Stimulated activated CD8-positive, alpha-beta memory T cell treated with anti-CD3 and anti-CD28 coated beads, Interleukin-15, amount 100 ng/mL, for 4 hours (primary cell): ENCODE measurements at places on chromosomes 16 and 17.

DNA sequence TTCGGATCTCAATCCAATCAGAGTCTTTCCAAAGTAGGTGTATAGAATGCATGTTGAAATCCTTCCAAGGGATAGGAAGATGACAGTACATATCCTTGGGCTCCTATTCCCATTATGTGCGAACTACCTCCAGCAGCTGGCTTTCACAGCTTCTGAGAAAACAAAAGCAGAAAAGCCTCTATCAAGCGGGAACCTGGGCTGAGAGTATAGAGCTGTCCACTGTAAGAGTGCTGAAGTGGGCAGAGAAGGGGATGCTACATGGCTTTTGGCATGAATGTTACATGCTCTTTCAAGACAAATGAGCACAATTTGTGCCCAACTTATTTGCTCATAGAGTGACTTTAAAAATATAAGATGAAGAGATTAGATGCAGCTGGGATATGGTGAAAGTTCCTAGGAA is 993.5 kb downstream of the CDH8 start:
- DNase-seq, result no peak

- no peak for DNase-seq
Observed at GRCh38 chr17:74916136-74916850, 6.8 kb downstream of the USH1G start.

DNA sequence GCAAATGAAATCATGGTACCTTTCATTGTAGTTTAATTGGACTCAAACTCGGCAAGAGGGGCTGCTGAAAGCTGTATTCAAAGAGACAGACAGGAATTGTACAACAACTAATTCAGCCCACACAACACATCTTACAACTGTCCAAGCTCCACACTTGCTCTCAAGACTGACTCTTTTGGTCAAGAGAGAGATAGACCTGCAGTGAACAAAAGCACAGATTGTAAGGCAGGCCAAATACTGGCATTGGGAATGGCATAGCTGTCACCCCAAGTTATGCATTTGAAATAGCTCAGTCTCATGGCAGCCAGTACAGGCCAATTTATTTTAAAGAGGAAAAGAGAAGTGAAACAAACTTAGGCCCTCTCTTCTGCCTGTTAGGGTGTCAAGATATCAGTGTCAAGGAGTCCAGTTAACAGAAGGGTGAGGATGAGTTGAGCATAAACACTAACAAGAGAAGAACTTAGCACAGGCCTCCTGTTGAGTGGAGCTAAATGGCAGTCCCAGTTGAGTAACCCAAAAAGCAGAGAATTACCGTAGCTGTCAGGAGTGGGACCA is 215.7 kb downstream of the IRX3 start:
- DNase-seq, result no peak

DNA sequence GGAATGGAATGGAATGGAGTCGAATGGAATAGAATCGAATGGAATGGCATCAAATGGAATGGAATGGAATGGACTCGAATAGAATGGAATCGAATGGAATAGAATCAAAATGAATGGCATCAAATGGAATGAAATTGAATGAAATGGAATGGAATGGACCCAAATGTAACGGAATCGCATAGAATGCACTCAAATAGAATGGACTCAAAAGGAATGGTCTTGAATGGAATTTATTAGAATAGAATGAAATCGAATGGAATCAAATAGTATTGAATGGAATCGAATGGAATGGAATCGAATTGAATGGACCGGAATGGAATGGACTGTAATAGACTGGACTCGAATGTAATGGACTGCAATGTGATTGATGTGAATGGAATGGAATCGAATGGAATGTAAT is 501.4 kb upstream of the WSB1 start:
- DNase-seq, result no peak

DNA sequence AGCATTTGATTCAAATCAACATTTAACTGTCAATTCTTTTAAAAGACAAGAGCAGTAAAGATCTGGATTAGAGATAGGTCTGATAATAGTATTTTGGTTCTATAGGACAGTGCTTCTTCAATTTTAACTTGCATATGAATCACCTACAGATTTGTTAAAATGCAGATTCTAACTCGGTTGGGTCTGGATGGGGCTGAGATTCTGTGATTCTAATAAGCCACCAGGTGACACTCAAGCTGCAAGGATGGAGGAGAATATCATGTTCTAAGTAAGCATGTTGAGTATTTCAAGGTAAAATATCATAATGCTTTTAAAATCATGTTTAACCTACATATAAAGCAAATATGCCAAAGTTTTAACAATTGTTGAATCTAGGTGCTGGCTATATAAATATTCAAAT is 15.8 kb downstream of the TSPOAP1 start:
- DNase-seq, result no peak

DNA sequence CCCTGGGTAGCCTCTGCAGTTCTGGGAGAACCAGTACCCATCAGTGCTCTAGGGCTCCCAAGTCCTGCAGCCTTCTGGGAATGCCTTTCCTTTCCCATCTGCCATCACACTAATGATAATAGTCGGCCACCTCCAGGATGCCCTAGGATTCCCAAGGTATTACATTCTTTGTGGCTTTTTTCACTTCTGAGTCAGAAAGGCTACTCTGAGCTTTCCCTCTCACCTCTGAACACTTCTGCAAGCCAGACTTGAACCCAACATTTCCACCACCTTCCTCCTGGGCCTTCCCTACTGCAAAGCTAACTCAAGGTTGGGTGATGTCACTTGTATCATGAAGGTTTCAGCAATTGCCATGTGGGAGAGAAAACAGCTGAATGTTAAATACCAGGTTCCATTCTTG is 49.7 kb upstream of the CCL2 start:
- no peak for DNase-seq

GRCh38 chr16:88505405-88506082 is 52.5 kb downstream of the ZFPM1 start:
- peak; percentile 45 for DNase-seq

GRCh38 chr17:1143573-1143972 is 36.2 kb downstream of the ABR start:
- no peak for DNase-seq

DNA sequence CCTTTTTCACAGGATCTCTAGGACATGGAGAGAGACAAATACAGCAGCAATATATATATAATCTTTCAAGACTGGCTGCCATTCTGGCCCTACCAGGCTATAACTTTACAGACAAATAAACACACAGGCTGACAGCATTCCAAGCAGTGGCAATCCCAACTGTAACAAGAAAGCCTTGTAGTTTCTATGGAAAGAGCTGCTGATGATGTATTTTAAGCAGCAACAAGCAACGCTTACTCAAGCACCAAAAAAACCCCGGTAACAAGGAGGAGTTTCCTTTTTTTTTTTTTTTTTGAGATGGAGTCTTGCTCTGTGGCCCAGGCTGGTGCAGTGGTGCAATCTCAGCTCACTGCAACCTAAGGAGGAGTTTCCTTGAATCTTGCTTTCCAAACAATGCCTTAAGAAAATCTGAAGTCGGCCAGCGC is 23.2 kb downstream of the LSM12 start:
- no peak for DNase-seq

DNA sequence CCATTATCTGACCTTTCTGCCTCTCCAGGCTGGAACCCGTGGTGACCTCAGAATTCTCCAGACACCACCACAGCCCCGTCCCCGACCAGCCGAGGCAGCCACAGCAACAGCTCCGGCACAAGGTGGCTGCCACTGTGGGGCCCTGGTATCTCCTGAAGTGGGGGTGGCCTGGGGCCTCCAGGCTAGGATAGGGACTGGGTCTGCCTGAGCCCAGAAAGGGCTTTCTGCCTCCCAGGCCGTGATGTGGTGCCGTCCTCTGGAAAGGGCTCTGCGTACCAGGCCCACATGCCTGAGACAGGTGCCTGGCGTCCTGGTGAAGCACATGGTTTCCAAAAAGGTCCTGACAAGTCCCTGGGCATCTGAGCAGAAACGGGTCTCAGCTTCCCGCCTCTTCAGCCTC is 17.1 kb downstream of the FLYWCH1 start:
- no peak for DNase-seq

GRCh38 chr16:782258-782657 is 5.9 kb downstream of the RPUSD1 start:
- DNase-seq, result no peak

GRCh38 chr16:53626811-53627210 is 76.8 kb downstream of the RPGRIP1L start:
- DNase-seq, result no peak

DNA sequence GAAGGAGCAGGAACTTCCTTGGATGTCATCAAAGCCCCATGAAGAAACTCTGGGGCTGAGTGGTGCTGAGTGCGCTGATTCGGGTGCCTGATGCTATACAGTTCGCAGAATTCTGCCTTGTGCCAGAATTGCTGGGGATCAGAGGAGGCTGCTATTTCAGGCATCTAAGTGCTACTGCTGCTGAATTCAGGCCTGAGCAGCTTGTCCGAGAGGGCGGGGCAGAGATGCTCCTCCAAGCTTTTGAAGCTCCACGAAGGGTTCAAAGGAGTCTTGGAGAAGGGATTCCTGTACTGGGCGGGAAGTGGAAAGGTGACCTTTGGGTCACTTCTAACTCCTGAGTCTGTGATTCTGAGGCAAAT is 227.8 kb downstream of the CCDC182 start:
- no peak for DNase-seq

GRCh38 chr16:69131167-69131838 is 1.1 kb downstream of the CHTF8 start:
- DNase-seq, result no peak

- no peak for DNase-seq
Observed at GRCh38 chr17:49035470-49036269, 38.5 kb downstream of the IGF2BP1 start.

- no peak for DNase-seq
Observed at GRCh38 chr16:30186444-30186781, 3.0 kb downstream of the CORO1A start.

- DNase-seq, result no peak
Observed at GRCh38 chr17:2337544-2338314, 428 bp downstream of the SGSM2 start.

DNA sequence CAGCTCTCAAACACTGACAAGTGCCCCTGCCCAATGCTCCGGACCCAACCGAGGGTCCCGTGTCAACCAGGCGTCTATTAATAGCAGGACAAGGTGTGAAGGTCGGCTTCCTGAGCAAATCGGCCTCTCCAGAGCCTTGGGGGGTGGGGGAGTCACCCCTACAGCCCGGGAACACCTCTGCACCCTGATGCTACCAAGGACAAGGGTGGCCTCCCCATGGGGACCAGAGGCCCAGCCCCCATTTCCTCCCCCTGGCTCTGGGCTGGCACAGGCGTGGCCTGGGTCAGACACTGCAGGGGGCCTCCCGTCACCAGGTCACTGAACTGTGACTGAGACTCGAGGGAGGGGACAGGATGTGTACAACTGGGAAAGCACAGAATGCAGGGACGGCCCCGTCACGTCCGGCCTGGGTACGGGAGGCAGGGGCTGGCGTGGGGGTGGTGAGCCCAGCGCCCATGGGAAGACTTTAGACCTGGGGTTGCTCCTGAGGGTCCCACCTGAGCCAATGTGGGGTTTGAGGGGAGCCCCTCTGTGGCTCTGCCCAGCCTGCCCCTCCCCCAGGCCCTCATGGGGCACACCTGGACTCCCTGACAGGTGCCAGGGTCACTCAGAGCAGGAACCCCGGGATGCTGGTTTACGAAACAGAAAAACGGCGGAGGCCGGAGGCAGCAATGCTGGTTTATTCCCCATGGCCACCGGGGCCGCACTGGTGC is 579 bp upstream of the CYBA start:
- peak; percentile 39 for DNase-seq

DNA sequence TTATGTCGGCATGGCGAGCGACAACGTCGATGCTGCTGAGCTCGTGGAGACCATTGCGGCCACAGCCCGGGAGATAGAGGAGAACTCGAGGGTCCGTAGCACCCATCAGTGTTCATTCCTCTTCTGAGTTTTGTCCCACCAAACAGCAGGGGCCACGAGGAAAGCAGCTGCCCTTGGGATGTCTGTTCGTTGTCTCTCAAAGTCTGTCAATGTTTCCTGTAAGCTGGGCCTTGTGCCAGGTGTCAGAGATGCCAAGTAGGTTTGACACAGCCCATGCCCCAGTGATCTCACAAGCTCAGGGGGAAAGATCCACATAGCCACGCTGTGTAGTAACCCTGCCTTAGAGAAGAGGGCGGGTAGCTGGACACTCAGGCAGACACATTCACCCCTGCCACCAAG is 22.6 kb downstream of the NTAN1 start:
- no peak for DNase-seq

GRCh38 chr16:1351215-1351581 is 480 bp downstream of the TSR3 start:
- DNase-seq, result no peak

DNA sequence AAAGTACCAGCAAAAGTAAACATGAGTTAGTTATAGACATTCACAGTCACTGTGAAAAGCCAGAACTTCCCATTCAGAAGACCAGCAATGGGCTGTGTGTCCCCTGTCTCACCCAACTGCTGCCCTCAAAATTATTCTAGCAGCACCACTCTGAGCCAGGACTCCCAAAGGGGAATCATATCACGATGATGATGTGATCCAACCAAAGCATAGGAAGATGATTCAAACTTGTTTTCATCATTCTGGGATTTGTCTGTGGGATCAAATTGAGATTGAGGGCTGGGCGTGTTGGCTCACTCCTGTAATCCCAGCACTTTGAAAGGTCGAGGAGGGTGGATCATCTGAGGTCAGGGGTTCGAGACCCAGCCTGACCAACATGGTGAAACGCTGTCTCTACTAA is 6.4 kb upstream of the NAT9 start:
- no peak for DNase-seq

GRCh38 chr17:64133546-64134215 is 3.7 kb upstream of the ERN1 start:
- DNase-seq, result no peak

- no peak for DNase-seq
Observed at GRCh38 chr17:58005031-58005727, 1.9 kb downstream of the SRSF1 start.

- DNase-seq, result no peak
Observed at GRCh38 chr16:31874366-31875111, 932 bp downstream of the ZNF267 start.

- no peak for DNase-seq
Observed at GRCh38 chr17:14514973-14515372, 214.1 kb downstream of the HS3ST3B1 start.

DNA sequence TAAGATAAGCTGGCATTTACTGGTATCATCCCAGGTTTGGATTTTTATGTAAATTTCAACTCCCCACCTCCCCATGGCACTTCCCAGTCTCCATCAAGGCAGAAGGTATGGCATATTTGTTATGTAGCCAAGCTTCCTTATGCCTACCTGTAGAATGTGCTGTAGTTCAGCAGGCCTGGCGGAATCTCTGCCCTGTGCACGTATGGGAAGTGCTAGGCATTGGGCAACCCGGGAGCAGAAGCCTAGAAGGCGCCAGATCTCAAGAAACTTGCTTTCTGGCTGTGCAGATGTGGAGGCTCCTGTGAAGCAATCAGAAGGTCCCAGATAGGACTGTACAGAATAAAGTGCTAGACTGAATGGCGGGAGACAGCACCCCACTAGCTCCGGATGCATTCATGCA is 64.7 kb downstream of the SNX20 start:
- no peak for DNase-seq
